Stimulated activated CD8-positive, alpha-beta memory T cell treated with anti-CD3 and anti-CD28 coated beads, Interleukin-15, amount 100 ng/mL, for 24 hours (primary cell): ENCODE measurements at places on chromosomes 13 and 19.

GRCh38 chr13:71597150-71597549, 269.9 kb downstream of the DACH1 start:
- DNase-seq: no peak

GRCh38 chr19:18282021-18282787, 782 bp upstream of the JUND start:
- no peak for DNase-seq

GRCh38 chr13:40141859-40142555, 486.5 kb downstream of the COG6 start:
- DNase-seq: no peak

DNA sequence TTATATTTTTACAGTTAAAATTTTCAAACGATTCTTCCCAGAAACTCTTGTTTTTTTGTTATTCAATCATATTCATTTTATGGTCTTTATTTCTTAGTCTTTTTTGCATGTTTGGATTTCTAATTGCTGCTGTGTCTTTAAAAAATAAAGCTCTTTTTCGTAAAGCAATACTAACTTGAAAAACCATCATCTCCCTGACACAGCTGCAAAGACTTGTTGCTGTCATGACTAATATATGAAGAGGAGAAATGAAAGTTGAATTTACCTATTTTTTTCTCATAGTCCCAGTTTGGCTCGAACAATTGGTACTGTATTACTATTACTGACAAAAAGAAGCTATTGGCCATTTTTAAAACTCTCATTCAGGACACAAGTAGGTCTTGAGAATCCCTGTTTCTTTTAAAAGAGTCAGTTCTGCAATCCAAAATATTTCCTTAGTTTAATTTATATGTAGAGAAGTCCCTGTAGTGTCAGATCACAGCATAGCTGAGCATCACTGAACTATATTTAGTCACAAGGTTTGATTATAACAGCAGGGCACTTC, 12.1 kb upstream of the SPART start:
- no peak for DNase-seq

DNA sequence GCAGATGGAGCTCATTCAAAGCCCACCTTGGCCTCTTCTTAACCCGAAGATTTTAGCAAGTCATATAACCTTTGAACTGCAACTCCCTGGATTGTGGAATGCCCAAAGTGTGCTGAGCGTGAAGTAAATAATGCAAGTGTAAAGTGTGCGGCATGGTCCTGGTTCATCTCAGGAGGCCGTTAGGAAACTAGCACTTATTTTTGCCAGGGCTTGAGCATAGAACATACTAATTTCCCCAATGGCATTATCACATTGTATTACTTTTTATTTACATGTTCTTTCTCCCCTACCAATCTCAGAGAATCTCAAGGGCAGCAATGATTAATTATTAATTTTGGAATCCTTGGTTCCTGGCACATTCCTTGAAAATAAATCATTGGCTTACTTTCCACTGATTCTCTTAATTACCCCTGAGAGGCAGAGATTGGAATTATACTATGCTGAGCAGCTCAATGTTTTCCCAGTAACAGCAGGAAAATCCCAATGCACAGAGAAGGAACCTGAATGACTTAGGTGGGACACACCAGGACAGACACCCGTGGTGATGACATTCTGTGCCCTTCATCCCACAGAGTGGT, 128.8 kb upstream of the GJB6 start:
- DNase-seq: no peak

DNA sequence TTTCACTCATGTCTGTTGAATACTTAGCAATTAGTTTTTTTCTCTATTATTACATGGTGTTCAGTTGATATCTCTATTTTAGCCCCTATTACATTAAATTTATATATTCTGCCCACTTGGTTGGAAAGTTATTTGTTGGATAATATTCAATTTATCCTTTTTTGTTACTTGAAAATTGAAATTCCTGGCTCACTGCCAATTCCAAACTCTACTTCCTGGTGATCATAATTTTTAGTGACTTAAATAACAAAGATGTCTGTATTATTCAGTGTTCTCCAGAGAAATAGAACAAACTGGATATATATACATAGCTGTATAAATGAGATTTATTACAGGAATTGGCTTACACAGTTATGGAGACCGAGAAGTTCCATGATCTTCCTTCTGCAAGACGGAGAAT, 93.6 kb downstream of the GPC5 start:
- no peak for DNase-seq

- no peak for DNase-seq
These were observed 98.6 kb downstream of the RBM26 start for GRCh38 chr13:79307433-79307861.

DNA sequence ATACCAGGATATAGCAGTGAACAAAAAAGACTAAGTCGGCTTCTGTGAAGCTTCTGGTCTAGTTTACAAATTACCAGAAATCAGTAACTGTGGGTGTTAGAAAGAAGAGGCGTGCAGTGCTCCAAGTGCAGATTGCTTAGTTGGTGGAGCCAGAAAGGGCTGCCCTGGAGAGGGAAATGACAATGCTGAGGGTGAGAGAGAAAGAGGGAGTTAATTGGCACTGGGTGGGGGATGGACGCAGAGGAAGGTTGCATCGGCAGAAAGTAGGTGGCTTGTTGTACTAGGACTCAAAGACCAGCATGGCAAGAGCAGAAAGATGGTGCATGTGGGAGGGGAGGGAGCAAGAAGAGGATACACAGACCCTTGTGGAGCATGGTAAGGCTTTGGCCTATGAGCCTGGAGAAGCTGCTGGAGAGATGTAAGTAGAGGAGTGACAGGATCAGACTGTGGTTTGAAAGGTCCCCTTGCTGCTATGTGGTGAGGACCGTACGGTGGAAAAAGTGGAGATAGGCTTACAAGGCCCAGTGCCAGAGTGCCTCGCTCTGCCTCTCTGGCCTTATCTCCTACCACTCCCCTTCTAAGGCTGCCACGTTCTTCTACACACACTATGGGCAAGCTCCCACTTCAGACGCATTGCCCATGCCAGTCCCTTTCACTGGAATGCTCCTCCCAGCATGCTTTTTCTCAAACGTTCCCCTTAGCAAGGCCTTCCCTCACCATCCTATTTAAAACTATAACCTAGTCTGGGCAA, 13.5 kb downstream of the SMG9 start:
- DNase-seq: no peak

DNA sequence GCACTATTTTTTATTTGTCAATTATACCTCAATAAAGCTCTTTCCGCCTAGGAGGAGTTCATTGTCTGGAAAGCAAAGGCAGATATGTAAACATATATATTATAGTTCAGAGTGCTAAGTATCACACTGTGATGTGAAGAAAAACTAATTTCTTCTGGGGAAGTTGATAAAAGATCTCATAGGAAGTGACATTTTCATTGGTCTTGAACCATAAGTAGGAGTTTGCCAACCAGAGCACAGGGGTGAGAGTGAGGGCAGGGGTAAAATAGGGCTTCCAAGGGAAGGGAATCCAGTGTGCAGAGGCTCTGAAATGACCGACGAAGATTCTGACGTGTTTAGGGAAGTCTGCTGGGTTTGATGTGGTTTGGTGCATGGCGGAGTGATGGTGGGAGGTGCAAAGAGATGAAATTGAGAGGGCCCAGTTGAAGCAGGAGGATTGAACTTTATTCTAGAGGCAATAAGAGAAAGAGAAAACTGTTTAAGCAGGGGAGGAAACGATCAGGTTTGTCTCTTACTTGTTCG, 780 bp upstream of the GTF2F2 start:
- no peak for DNase-seq

- DNase-seq: no peak
These were observed 1.2 kb upstream of the CFD start for GRCh38 chr19:858284-858683.

DNA sequence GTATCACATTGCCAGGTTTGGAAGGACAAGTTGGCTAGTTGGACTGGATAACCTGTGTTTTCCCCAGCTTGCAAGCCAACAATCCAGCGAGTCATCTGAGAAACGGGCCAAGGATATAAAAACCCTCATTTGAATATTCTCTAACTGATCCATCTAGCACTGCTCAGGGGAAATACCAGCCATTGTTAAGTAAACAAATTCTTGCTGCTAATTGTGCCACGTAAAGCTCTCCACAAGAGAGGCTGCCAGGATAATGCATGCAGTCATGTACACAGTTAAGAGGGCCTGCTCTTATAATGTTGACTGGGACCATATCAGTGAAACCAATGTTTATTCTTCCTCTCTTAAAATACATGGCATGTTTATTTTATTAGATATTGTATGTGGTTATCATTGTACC, 663.2 kb upstream of the SGCG start:
- no peak for DNase-seq

GRCh38 chr19:39647918-39648317, 7.8 kb upstream of the LGALS16 start:
- DNase-seq: no peak

DNA sequence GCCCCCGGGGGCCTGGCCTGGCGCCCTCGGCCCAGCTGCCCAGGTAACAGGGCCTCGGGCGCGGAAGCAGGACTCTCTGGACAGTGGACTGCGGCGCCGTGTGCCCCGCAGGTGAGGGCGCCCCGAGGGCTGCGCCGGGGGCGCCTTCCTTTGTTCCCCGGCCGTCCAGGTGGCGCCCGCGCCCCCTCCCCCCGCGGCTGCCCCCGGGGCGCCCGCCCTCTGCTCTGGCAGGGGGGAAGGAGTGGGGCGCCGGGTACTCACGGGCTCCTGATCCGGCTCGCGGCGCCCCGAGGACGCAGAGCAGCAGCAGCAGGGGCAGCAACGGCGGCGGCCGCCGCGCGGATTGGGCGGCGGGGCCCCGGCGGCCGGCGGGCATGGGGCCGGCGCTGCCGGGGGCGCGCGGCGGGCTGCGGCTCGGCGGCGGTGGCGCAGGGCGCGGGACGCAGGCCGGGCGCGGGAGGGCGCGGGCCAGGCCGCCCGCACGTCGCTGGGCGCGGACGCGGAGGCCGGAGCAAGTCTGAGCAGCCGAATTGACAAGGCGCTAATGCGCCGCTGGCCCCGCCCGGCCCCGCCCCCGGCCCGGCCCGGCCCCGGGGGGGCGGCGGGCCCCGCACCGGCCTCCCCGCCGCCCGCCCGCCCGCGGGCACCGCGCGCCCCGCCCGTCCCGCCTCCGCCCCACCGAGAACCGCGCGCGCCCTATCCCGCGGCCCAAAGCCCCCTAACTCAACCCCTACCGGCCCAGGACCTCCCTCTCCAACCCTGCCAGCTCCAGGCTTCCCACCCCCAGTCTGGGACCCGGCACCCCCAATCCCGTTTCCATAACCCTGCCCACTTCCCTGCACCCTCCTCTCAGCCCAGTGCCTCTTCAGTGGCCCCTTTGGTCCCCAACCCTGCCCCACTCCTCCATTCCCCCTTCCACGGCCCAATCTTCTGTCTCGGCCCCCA, at the start of gene CRLF1:
CRLF1 (minus strand) TSS at position 519 of the 945 bp plus-strand sequence; CDS start at position 376, 143 bp downstream.
- DNase-seq: no peak

DNA sequence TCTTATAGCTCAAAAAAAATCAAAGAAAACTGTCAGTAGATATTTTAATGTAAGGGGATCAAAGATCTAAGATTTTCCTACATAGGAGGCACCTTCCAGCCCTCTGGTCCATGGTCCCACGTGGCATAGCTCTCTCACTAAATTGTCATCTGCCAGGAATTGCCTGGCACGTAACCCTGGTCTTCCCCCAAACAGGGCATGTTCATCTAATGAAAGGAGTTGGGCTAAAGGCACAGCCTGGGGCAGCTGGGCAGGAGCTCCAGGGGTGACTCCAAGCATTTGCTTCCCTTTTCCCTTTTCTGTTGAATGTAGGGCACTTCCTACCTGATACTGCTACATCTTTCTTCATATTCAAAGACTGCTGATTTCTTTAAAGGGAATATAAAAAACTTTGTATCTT, 148.7 kb downstream of the COL4A1 start:
- DNase-seq: no peak

GRCh38 chr19:54660964-54661363, 1.8 kb upstream of the LILRB4 start:
- no peak for DNase-seq

GRCh38 chr13:48493851-48494250, 39.0 kb downstream of the RCBTB2 start:
- no peak for DNase-seq

DNA sequence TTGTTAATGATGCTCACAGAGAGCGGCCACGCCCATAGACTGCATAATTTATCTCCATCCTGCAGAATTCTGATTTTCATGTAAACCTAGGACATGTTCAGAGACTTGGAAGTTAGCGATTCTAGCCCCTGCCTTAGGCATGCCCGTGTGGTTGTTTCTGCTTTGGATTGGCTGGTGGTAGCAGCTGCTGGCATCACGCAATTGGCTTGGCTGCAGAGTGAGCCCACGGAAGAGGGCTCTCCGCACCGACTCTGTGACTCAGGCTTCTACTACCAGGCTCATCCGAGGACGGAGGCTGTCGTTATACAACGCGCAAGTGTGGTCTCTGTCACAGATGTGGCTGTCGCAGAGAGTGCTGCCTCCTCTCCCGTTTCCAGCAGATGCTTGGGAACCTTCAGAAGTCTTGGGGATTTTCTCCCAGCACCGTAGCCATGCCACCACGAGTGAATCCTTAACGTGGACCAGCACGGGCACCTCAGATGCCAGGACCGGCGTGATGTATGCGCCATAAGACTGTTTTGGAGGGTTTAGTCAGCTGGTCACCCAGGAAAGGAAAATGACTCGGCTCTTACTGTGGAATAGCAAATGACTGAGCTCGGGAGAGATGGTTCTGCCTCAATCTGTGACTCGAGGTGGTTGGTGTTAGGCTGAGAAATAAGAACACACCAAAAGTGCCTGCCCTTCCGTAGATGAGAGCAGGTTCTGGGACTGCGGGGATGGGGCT, 61.0 kb upstream of the F7 start:
- DNase-seq: no peak

GRCh38 chr19:6821639-6822310, 49.3 kb downstream of the VAV1 start:
- no peak for DNase-seq

GRCh38 chr13:40259899-40260298, 406.5 kb downstream of the FOXO1 start:
- DNase-seq: no peak

DNA sequence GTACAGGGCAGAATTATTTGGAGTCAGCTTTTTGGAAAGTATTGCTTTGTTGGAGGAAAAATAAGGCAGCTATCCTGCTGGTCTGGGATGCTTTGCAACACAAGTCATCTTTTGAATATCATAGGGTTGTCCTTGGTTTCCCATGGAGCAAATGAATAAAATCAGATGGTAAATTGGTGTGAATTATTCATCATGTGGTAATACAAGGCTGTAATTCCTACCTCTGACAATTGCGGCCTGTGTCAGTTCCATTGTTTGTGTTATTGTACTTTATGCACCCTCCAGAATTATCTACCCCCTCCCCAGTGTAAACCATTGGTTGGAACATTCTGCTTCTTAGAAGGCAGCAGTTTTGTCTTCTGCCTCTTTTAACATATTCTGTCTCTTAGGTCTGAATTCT, 46.2 kb downstream of the RNASEH2B start:
- DNase-seq: no peak

DNA sequence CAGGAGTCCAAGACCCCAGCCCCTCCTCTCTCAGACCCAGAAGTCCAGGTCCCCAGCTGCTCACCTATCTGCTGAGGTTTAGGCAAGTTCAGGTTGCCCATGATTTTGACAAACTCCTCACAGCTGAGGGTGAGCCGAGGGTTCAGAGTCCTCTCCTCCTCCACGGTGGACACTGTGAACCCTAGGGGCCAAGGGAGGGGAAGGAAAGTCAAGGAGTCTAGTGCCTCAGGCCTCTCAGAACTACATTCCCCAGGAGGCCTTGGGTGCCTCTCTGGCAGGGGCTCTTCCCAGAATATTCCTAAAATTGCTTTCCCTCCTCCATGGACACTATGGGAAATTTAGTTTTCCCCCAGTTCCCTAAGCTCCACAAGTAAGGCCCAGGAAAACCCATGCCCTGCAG, 3.3 kb upstream of the PHLDB3 start:
- DNase-seq: no peak

- no peak for DNase-seq
These were observed 94.7 kb upstream of the RAP2A start for GRCh38 chr13:97339019-97339987.

GRCh38 chr13:38002606-38003005, 133.0 kb upstream of the TRPC4 start:
- no peak for DNase-seq
